Activated CD8-positive, alpha-beta T cell treated with anti-CD3 and anti-CD28 coated beads for 36 hours (primary cell): ENCODE measurements at places on chromosomes 3 and 15. TPM values are rescaled to one million over a fixed set of nuclear protein-coding genes. Genes with fewer than 3 reads are reported as not detected.

Gene GOLIM4
- total RNA-seq, result 5.5 TPM

Gene APH1B
- 7.0 TPM for total RNA-seq

- no peak overlapping the region for H3K4me3 ChIP-seq
- DNase-seq, result no peak
- H3K27ac ChIP-seq, result no peak overlapping the region
- H3K36me3 ChIP-seq, result no peaks in the 10 kb centered on the region
These were observed 16.2 kb downstream of the NCEH1 start for GRCh38 chr3:172694573-172695246.

DNA sequence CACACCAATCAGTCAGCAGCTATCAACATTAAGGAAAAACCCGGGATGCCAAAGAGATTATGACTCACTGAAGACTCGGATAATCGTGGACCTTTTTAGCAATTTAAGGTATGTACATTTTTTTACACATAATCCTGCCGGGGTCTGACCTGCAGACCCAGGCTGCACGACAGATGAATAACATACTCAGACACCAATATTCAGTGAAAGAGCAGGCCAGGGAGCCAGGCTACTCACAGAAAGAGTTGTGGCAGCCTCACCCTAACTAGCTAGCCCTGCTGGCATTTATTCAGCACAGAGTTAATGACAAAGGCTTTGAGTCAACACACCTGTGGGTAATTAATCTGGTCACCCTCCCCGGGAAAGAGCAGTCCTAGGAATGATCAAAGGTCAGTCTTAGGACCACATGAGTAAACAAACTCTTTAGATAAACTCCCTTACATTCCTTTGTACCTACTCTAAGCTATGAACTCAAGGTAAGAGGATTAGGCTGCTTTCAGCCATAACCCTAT is 727.5 kb downstream of the TBL1XR1 start:
- H3K27me3 ChIP-seq, result no peaks in the 10 kb centered on the region
- no peaks in the 10 kb centered on the region for H3K36me3 ChIP-seq
- no peak for DNase-seq
- H3K4me1 ChIP-seq, result no peaks in the 10 kb centered on the region

Gene MYO5C
- total RNA-seq, result 1.9 TPM

DNA sequence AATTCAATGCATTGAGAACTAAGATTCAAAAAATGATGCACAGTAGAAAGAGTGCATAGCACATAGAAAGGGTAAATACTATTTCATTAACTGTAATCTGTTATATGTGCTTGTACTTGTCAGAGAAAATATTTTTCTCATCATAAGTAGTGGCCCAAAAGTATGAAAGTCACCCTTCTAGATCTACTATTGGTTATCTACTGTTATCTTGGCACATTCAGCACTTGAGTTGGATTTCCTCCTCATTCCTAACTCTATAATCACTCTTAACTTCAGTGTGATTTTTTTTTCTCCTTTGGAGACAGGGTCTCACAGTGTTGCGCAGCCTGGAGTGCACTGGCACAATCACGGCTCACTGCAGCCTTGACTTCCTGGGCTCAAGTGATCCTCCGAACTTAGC is 194.4 kb downstream of the PCCB start:
- peaks cover 16% of the 10 kb centered on the region for H3K36me3 ChIP-seq
- H3K27ac ChIP-seq, result no peak overlapping the region
- no peak for DNase-seq
- H3K27me3 ChIP-seq, result no peaks in the 10 kb centered on the region
- H3K4me1 ChIP-seq, result no peaks in the 10 kb centered on the region

DNA sequence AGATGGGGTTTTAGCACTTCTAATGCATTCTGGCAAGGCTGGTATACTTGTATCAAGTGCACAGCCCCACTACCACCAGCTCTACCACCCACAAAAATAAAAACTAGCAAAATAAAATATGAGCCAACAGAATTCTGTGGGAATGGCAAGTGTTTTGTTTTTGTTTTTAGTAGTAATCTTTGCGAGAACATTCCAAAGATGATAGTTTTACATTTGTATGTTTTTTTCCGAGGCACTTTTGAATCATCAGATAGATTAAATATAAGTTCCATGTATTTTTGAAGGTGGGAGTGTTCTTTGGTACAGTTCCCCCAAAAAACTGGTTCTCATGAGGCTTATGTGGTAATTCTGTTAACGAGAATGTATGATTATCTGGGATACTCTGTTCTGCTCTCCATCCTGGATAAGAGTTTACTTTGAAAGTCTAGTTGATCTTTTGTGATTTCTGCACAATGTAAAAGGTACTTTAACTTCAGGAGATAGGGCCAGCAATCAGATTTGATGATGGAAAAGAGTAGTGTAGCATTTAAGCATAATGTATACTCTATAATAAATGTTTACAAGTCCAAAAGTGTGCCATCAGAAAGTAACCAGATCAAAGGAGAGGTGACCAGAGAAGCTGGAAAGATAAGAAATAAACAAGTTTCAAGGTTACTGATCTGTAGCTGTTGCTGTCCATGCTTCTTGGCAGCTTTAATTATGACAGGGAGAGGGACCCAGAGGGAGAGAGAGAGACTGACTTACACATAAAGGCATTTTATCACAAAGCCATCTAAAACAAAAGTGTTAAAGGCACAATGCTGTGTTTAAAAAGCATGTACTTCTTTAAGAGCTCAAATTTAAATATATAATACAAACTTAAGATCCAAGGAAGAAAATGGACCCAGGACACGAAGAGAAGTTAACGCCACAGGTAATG is 130.9 kb downstream of the PGPEP1L start:
- no peak for DNase-seq
- H3K27me3 ChIP-seq, result no peaks in the 10 kb centered on the region
- no peak overlapping the region for H3K4me3 ChIP-seq
- H3K27ac ChIP-seq, result no peak overlapping the region

DNA sequence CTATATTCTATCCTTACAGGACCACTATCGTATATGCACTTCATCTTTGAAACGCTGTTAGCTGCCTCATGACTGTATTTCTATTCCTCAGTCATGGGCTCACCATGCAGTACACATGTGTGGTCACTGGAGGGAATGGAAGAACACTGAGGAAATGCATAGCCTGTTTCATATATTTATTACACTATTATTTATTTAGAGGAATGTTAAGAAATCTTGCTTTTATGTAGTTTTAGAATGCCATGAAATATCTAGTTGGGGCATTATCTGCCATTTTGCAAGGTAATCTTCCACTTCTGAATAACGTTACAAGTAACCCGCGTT is 155.7 kb downstream of the IGF1R start:
- H3K4me1 ChIP-seq, result peaks cover 30% of the 10 kb centered on the region
- H3K4me3 ChIP-seq, result no peak overlapping the region
- H3K27me3 ChIP-seq, result no peaks in the 10 kb centered on the region

DNA sequence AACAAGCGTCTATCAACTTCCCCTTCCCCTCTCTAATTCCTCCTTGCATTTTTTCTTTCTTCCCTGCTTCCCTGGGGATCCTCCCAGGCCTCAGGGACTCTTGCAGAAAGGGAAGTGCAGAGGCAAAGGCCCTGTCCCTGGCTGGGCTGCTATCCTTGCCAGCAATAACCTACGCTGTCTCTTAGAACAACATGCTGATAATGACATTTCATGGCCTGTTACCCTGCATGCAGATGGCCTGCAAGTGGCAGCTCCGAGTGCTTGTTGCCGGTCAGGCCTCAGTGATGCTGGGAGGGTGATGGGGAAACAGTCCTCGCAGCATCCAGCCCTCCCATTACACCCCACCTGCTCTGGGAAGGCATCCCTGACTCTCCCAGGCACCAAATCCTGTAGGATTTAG is 167.6 kb downstream of the RAB11A start:
- no peak for DNase-seq
- H3K36me3 ChIP-seq, result no peaks in the 10 kb centered on the region
- H3K4me1 ChIP-seq, result no peaks in the 10 kb centered on the region
- no peak overlapping the region for H3K27ac ChIP-seq
- no peak overlapping the region for H3K4me3 ChIP-seq

DNA sequence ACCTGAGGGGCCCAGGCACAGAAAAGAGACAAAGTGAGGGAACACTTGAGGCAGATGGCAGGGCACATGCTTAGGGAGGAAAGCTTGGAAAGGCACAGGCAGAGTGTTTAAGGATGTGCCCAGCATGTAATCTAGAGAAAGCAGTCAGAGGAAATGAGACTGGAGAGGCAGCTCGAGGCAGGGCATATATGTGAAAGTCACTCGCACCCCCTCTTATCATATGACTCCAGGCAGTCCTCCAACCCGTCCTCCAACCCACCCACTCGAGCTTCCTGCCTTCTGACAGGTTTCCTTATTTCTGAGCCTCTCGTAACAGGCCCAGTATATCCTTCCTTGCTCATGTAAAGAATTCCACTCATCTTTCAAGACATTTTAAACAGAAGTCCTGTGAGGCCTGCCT is 294.0 kb downstream of the SOX2 start:
- H3K27ac ChIP-seq, result no peak overlapping the region
- H3K36me3 ChIP-seq, result no peaks in the 10 kb centered on the region
- no peaks in the 10 kb centered on the region for H3K4me1 ChIP-seq
- DNase-seq, result no peak
- no peak overlapping the region for H3K4me3 ChIP-seq
- no peaks in the 10 kb centered on the region for H3K27me3 ChIP-seq

DNA sequence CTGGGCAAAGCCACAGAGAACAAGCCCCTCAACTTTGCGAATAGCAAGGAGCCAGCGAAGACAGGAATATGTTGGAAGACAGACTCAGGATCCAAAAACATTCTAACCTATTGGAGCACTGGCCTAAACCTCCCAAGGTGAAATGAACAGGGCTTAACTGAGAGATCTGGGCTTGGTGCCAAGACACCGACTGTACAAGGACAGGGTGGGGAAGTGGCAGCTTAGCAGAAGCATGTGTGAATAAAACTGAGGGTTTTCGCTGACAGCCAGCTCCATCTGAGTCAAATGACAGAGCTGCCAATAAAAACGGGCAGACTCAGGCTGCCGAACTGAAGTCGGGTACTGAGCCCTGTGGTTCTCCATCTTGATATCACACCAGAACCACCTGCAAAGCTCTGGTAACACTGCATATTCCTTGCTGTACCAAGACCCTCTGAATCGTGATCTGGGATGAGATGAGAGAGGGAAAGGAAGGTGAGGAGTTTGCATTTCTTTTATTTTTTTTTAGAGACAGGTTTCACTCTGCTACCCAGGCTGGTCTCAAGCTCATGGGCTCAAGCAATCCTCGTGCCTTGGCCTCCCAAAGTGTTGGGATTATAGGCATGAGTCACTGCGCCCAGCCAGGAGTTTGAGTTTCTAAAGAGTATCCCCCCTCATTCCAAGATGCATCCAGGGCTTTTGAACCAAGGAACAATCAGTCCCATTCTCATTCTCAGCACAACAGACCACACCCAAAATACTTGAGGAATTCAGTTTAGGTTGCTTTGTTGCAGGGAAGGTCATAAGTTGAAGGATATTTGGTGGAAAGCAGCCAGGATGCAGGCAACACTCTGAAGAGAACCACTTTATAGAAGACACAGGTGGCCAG is 6.0 kb upstream of the PLCB2 start:
- H3K27ac ChIP-seq, result no peak overlapping the region
- H3K4me1 ChIP-seq, result peaks cover 29% of the 10 kb centered on the region
- no peak overlapping the region for H3K4me3 ChIP-seq
- DNase-seq, result peak; percentile 60

Gene RAF1
- total RNA-seq, result 74.9 TPM

GRCh38 chr3:113200351-113200750 is 11.0 kb upstream of the BOC start:
- H3K27ac ChIP-seq, result no peak overlapping the region
- DNase-seq, result no peak
- H3K36me3 ChIP-seq, result no peaks in the 10 kb centered on the region
- H3K27me3 ChIP-seq, result peaks cover 5% of the 10 kb centered on the region

GRCh38 chr3:124664804-124665203 is 65.4 kb upstream of the UMPS start:
- no peak overlapping the region for H3K4me3 ChIP-seq
- H3K27me3 ChIP-seq, result peaks cover 9% of the 10 kb centered on the region
- H3K27ac ChIP-seq, result no peak overlapping the region
- H3K4me1 ChIP-seq, result peaks cover 15% of the 10 kb centered on the region
- no peak for DNase-seq

DNA sequence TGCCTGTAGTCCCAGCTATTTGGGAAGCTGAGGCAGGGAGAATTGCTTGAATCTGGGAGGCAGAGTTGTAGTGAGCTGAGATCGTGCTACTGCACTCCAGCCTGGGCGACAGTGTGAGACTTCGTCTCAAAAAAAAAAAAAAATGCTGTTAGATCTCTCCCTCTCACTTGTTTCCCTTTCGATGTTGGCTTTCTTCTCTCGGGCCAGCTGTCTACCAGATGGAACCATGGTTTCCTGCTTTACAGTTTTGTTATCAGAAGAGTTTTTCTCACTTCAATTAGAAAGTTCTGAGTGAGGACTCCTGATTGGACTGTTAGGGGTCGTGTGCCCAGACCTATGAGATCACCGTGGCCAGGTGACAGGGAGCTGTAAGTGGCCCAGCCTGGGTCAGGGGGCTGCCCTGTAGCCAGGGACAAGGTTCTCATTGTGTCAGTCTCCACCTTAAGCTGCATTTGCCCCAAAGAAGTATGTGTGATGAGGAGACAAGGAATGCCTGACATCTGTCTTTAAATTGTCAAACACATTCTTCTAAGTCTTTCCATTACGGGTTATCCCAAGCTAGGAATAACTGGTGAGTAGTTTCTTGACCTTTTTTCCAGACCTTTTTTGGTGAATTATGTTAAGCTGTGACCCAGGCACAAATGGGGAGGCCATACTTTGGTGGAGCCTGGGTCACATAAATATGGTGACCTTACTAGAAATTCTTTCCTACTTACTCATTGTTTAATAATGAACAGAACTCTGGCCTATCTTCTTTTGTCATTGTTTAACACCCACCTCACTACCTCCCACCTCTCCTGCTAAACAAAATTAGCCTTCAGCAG is 25.2 kb downstream of the SNAPC5 start:
- peak overlapping the region; percentile 83 for H3K27ac ChIP-seq
- peak overlapping the region; percentile 13 for H3K4me3 ChIP-seq
- peaks cover 21% of the 10 kb centered on the region for H3K36me3 ChIP-seq
- peaks cover 56% of the 10 kb centered on the region for H3K4me1 ChIP-seq

Gene AMOTL2
- not detected for total RNA-seq

DNA sequence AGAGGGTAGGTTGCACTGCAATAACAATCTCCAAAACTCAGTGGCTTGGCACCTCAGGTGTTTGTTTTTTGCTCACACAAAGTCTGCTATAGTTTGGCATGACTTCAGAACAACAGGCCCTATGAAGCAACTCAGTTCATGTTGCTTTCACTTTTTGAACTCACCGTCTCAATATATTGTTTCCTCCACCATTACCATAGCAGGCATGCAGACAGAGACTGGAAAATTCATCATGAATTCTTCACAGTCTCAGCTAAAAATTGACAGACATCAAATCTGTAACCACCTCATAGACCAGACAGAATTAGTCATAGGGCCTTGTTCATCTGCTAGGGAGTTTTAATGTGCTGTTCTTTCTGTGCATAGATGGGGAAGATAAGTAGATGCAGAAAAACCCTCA is 161.4 kb upstream of the POU1F1 start:
- no peaks in the 10 kb centered on the region for H3K36me3 ChIP-seq
- no peaks in the 10 kb centered on the region for H3K4me1 ChIP-seq
- H3K27ac ChIP-seq, result no peak overlapping the region
- no peak overlapping the region for H3K4me3 ChIP-seq

Gene GLT8D1
- total RNA-seq, result 34.0 TPM

Gene BNC1
- not detected for total RNA-seq
